AG09309 (cell line): ENCODE measurements at places on chromosomes 2 and 18.
A peak's percentile ranks its signal among the peaks of the same experiment; 100 is the strongest.

DNA sequence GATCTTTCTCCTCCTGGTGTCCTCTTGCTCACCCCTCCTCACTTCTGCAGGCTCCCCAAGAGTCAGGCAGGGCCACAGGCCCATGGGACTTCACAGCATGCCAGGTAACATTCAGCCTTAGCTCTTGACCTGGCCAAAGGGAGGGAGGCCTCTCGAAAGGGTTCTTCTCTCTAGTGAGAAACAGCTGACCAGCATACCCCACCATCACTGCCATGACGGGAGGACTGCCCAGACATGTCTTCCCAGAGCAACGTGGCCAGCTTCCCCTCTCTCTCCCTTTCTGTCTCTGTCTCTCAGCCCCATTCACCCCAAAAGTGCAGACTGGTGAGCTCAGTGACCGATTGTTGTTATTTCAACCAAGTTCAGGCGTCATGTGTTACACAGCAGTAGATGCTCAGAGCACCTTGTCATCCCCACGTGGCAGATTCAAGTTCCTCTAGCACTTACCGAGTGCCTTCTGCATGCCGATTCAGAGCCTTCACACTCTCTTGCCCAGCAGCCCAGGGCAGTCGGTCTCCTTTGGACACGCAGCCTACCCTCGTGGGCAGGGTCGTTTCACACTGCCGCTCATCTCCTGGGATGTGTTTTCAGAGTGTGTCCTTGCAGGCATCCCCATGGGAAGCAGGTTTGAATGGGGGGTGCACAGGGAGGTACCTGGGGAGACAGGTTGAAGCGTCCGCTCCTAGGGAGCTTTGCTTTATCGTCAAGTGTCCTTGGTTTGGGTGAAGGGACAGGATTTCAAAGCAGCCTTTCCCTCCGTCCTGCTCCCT lies 259.9 kb downstream of the NDUFA10 start:
- DNase-seq: no peak

DNA sequence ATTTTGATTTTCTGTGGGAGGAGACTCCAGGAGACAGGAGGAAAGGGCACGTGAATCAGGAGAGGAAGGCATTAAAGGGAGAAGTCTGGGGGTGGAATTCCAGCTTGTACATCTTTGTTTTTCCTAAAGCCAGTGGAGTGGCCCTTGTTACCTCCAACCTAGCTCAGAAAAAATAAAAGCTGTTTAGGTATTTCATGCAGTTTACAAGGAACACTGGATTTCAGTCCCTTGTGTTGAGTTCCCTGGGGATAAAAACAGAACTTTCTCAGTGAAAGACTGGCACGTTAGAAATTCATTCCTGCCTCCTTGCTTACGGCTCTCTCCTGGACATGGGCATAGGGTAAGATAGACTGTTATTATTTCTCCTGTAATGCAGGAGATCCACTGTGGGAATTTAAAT lies 170.2 kb downstream of the ZEB2 start:
- no peak for DNase-seq

GRCh38 chr18:35019933-35020332 lies 21.3 kb upstream of the MAPRE2 start:
- DNase-seq: no peak

DNA sequence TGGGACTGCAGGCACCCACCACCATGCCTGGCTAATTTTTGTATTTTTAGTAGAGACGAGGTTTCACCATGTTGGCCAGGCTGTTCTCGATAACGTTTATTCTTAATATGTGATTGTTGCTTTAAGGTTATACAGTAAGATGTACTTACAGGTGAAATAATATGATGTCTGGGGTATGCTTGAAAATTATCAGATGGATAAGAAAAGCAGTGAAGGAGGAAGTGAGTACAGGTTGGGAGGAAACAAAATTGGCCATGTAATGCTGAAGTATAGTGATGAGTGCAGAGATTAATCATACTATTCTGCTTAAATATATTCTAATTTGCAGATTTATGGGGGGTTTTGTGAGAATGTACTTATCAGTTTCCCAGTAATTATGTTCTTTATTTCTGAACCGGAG lies 3.0 kb downstream of the GCC2 start:
- no peak for DNase-seq

DNA sequence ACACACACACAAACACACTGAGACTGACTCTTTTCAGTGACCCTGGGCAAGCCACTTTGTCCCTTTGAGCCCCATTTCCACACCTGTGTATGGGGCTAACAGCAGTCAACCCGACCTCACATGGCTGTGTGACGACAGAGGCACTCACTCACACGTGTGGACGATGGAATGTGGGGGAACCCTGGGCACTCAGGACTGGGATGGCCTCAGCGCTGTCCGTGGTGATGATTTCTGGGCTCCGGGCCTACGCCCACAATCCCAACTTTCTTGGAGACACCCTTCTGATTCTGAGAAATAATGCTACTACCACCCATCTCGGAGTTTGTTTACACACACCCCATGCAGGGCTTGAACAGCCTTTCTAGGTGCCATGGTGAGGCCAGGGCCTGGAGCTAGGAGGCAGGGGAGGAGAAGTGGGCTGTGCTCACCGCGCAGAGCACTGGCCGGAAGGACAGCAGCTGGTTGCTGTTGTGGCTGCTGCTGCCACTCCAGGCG lies 1.5 kb downstream of the CRYBA2 start:
- DNase-seq: no peak

DNA sequence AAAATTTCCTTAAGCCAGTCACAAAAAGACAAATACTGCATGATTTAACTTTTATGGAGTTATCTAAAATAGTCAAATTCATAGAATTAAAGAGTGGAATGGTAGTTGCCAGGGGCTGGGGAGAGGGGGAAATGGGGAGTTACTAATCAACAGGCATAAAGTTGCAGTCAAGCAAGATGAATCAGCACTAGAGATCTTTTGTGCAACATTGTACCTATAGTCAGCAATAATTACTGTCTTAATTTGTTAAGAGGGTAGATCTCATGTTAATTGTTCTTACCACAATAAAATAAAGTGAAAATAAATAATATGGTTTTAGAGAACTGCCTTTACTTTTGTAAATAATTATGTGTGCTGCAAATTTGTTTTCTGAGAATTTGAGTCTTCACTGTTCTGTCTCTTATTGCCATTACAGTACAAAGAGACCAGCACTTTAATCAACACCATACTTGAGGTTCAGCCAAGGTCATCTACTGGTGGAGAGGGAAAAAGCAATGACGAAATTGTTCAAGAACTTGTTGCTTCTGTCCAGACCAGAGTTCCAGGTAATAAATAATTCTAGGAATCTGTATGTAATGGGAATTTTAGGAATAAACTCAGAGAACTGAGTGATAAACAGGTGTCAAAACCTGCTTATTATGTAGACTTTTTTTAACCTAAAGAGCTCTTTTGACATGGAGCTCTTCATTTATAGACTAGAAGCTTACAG lies 75.5 kb downstream of the TRABD2A start:
- no peak for DNase-seq

DNA sequence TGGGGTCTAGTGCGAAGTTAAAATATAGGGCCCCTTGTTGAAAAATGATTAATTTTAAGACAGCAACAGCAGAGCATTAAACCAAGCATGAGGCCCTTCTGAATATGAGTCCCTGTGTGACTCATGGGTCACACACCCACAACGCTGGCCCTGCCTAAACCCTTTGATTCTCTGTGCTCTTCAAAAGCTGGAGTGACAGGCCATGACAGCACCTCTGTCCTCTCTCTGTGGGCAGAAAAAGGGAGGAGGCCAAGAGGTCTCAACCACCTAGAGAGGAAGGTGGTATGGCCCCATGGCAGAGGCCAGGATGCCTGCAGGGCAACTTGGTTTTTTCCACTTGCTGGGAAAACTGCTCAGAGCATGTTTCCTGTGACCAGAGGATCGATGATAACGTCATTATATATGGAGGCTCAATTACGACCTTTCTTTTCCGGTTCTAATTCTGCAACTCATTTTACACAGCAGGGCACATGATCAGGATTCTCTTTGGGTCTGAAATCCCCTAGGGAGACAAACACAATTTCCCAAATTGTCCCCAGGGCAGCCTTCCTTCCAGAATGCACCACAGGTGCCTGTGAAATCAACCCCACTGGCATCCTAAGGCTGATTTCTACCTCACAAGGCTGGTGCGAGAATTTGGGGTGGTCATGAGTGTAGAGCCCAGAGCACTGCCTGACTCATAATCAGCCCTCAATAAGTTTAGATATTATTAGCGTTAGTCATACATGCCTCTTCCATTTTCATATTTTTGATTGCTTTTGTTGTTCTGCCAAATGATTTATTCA lies 102.0 kb upstream of the PPP1CB start:
- DNase-seq: no peak

GRCh38 chr2:73112026-73112912 lies 479 bp downstream of the RAB11FIP5 start:
- no peak for DNase-seq

DNA sequence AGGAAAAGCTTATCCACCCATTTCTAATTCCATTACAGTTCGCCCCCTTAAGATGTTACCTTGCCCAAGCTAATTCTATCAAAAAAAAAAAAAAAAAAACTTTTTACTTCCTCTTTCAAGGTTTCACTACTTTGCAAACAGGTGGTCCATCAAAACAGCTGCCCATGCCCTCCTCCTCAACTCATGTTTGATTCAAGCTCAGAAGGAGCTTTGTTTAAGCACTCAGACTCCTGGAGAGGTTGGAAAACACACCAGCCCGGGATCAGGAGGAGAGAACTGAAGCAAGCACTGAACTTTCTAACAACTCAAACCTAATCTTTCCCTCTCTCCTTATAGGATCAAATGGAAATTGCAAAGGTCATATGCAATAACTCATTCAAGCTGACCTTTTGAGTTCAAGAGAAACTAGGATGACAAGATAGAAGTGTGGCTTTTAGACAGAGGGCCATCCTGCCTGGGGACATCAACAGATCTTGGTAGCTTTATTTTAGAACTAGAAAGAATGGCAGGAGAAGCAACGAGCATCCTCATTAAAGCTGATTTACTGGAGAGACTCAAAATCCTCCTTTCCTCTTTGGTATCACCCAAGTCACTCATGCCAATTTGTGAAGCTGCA lies 28.3 kb upstream of the FZD7 start:
- DNase-seq: no peak

DNA sequence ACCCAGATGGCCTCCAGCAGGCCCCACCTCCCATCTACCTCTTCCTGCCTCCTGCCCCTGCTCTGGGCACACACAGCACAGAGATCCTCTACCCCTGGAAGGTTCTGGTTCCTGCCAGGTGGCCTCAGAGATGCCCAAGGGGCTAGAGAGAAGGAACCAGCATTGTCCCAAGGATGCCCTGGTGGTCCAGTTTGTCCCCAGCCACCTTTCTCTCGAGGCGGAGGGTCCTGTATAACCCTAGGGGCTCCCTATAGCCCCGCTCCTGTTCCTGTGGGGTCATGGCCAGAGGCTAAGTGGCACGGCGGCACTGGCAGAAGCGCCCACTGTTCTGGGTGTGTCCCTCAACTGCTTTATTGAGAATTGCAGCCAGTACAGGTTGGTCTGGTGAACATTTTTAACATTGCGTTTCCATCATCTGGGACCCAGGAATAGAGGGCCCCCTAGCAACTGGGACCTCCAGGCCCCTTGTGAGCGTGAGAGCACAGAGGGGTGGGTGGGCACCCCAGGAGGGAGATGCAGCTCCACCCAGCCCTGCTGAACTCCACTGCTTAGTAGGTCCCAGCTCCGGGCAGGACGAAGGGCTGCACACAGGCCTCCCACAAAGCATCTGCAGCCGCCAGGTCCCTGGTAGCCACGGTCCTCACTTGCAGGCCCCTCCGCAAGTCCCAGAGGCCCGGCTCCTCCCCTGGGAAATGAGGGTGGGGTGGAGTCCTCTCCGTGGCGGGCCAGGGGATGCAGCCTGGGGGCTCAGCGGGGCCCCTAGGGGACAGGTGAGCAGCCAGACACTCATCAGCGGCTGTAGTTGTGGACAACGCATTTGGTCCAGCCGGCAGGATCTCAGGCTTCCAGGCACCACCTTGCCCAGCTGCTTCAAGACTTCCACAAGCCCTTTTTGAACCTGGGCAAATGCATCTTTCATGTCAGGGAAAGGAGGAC lies 33.1 kb downstream of the GPC1 start:
- no peak for DNase-seq

GRCh38 chr2:201830666-201831065 lies 24.3 kb downstream of the CDK15 start:
- no peak for DNase-seq

DNA sequence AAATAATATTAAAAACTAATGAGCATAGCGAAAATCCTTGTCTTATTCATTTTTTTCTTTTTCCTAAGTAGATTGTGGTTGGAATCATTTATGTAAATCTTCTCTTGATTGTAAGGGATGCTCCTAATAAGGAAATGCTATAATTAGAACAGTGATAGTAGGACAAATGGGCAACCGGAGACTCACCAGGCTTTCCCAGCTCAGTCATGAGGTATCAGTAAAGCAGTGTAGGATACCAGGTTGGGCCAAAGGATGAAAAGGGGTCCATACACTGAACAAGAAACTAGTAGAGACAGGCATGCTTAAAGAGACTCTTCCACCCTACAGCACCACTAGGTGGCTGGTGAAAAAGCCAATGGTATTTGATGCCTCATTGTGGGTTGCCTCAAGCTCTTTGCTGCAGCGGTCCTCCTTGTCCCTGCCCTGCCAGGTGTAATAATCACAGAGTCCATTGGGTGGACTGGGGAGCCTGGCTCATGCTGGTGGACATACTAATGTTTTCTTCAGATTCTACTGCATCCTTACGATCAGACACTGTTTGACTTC lies 71.4 kb upstream of the FAM98A start:
- no peak for DNase-seq

GRCh38 chr18:48800466-48800865 lies 150.3 kb downstream of the SMAD7 start:
- DNase-seq: no peak

- DNase-seq: no peak
These were observed 29.4 kb downstream of the ACKR3 start for GRCh38 chr2:236599059-236599458.

DNA sequence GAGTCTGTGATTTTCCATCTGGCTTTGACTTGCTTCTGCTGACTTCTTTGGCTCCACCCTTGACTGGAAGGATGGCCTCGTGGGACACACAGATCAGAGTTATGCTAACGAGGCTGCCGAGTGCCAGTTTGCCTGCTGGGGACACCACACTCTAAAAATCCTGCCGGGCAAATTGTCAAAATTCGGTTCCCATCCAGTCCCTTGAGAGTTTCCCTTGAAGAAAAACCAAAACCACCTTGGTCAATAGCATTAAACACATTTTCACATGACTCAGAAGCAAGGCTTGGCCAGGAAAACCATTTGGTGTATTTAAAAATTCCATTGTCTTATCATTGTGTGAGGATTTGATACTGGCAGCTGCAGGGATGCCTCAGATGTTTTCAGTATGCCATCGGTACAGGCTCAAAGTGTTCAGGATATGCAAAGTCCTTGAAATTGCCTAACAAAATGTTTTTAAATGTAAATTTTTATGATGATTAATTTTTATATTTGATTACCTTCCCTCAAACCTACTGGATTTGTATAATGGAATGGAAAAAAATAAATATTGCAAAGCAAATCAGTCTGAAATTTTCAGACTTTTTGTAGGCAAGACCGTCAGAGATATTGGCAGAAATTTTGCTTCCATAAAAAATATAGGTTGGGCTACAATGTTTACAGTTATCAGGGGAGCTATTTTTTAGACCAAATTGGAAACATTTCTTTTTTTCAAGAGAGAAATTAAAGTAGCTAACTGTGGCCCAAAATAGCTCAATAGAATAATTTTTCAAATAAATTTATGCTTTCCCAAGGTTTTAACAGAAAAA lies 41.6 kb downstream of the KCNE4 start:
- peak; percentile 74 for DNase-seq
